HCT116 (cell line): ENCODE measurements at places on chromosomes 2 and 18. TPM values are rescaled to one million over a fixed set of nuclear protein-coding genes. Genes with fewer than 3 reads are reported as not detected.

DNA sequence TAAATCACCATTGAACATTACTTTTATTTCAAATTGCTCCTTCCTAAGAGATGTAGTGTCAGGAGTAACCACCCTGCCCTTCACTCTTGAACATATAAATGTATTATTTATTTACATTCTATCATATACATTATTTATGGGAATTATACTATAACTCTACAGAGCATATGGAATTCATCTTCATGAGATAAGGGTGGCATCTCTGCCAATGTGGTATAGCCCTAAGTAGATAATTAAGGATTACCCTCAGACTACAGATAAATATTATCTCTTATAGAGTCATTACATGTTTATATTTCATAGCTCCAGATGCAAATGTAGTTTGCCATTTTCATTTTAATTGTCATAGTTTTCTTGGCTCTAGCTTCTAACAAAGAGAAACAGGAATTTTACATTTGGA lies 17.3 kb downstream of the MEIS1 start:
- peaks cover 9% of the 10 kb centered on the region; the same call in 1 of the 2 replicates for H3K27me3 ChIP-seq
- no peak overlapping the region for H3K27ac ChIP-seq
- H3K4me1 ChIP-seq = no peaks in the 10 kb centered on the region
- no peak overlapping the region for H3K4me3 ChIP-seq
- DNase-seq = no peak

DNA sequence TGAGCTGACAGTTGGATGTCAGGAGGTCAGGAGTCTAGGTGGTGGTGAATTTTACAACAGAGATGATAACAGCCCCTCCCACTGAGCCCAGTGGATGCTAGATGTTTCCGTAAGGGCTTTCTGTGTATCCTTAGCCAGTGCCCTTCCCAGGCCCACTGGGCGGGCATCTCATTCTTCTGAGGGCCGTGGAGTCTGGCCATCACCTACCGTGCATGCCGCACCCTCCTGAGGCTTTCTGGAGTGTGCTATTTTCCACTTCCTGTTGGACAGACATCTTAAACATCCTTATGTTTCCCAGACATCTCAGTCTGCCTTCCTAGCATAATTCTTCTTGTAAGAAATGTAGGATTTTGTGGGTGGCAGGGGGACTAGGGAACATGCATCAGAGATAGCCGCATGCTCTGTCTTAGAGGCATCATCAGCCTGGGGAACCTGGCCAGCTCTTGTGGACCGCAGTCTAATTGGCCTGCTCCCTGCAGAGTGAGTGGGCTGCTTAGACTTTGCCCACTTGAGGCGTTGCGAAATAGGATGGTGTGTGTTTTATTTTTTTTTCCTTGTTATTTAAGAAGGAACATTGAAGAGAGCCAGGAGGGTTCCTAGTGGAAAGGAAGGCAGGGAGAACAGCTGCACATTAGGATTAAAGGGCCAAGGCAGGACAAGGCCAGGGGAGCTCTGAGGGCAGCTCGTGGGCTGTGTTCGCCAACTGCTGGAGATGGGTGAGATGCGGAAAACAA lies 135.8 kb downstream of the SH3RF3 start:
- peaks cover 11% of the 10 kb centered on the region; the same call in 1 of the 2 replicates for H3K4me1 ChIP-seq
- no peak overlapping the region for H3K4me3 ChIP-seq
- H3K27ac ChIP-seq = no peak overlapping the region
- H3K27me3 ChIP-seq = no peaks in the 10 kb centered on the region
- no peaks in the 10 kb centered on the region for H3K36me3 ChIP-seq
- no peak for DNase-seq

DNA sequence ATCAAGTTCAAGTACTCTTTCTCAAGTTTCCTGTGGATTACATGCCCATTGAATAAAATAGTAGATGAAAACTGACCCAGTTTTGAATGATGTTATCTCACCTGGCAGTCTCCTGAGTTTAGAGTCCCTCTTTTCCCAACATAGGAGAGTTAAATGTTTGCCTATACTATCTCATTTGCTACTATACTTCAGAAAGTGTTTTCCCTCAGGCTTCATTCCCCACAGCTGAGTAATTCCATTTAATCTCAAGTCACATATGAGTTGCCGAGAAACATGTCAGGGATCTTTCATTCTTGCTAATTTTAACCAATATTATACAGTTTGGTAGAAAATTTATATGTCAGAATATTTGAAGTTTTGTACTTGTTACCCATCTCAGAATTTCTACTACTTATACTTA lies 150.4 kb upstream of the CDH19 start:
- H3K27ac ChIP-seq = no peak overlapping the region
- no peak overlapping the region for H3K4me3 ChIP-seq
- no peak for DNase-seq
- no peaks in the 10 kb centered on the region for H3K4me1 ChIP-seq
- H3K36me3 ChIP-seq = no peaks in the 10 kb centered on the region

- no peaks in the 10 kb centered on the region for H3K27me3 ChIP-seq
- no peak overlapping the region for H3K4me3 ChIP-seq
- H3K27ac ChIP-seq = no peak overlapping the region
These were observed 110.4 kb downstream of the CYP26B1 start for GRCh38 chr2:72037261-72037666.

GRCh38 chr18:3794537-3795348 lies 344.8 kb downstream of the TGIF1 start:
- H3K36me3 ChIP-seq = no peaks in the 10 kb centered on the region
- no peak overlapping the region for H3K27ac ChIP-seq
- H3K4me1 ChIP-seq = peaks cover 4% of the 10 kb centered on the region; the same call in 1 of the 2 replicates
- no peak for DNase-seq

GRCh38 chr2:198102856-198103255 lies 298.5 kb downstream of the PLCL1 start:
- H3K36me3 ChIP-seq = no peaks in the 10 kb centered on the region
- 0 out of 2 replicates have a peak, but pooled peaks cover 6% of the 10 kb centered on the region for H3K27me3 ChIP-seq
- H3K4me3 ChIP-seq = no peak overlapping the region
- H3K27ac ChIP-seq = no peak overlapping the region
- no peak for DNase-seq

DNA sequence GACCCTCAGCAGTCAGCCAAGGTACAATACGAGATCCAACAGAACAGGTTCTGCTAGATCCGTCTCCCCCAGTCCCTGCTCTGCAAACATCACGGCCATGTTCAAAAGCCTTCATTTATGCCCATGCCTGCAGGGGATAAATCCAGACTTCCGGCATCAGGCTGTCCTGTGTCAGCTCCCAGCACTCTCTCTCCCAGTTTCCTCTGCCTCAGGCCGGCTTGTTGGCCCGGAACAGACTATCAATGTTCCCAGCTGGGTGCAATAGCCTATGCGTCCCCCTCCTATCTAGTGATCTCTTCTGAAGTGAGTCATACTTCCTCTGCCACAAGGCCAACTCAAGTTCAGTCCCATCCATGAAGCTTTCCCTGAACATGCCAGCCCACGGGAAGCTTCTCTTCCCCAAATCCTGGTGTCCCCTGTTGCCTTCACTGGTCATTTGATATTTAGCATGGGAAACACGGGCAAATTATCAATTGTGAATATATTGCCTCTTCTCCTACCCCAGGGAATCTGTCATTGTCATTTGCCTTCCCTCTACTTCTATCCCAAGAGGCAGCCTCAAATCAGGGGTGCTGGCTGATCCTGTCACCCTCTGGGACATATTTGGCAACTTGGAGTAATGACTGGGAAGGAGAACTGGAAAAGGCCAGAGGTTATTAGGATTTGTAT lies 51.1 kb downstream of the CAPN13 start:
- H3K27ac ChIP-seq = no peak overlapping the region
- no peak for DNase-seq
- no peak overlapping the region for H3K4me3 ChIP-seq
- H3K27me3 ChIP-seq = peaks cover 62% of the 10 kb centered on the region
- H3K4me1 ChIP-seq = no peaks in the 10 kb centered on the region

GRCh38 chr2:7835151-7835550 lies 846.7 kb upstream of the ID2 start:
- no peak overlapping the region for H3K27ac ChIP-seq
- no peaks in the 10 kb centered on the region for H3K4me1 ChIP-seq
- no peaks in the 10 kb centered on the region for H3K36me3 ChIP-seq
- H3K27me3 ChIP-seq = peaks cover 7% of the 10 kb centered on the region

DNA sequence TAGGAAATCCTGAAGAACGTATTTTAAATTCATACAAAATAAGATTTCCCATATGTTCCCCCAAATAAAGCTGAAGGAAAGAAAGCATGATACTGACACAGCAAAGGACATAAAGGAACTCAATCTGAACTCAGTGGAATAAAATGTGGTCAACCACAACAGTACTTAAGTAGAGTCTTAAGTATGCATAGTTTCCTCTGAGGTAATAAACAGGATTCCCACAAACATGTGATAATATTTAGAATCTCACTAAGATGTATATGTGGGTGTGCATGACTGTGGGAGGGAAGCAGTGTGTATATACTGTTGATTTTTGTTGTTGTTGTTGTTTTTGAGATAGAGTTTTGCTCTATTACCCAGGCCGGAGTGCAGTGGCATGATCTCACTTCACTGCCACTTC lies 69.3 kb downstream of the NOL10 start:
- no peaks in the 10 kb centered on the region for H3K4me1 ChIP-seq
- no peaks in the 10 kb centered on the region for H3K27me3 ChIP-seq
- H3K36me3 ChIP-seq = no peaks in the 10 kb centered on the region
- DNase-seq = no peak
- H3K27ac ChIP-seq = no peak overlapping the region
- H3K4me3 ChIP-seq = no peak overlapping the region

DNA sequence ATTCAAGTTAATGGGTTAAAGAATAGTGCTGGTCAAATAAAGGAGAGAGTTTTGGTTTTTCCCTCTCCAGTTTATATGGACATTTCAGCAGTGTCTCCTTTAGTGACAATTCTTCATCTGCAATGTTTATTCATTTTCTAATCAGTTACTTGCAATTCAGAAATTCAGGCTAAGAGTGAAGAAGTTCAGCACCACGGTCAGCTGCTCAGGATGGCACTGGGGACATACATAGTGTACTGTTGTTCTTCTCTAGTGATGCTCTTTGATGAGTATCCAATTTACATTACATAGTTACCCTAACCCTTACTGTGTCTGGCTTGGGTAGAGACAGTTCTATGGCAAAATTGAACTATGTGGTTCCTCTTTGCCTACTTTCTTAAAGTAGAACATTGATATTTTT lies 412.7 kb downstream of the CNTNAP5 start:
- no peak for DNase-seq
- H3K27me3 ChIP-seq = no peaks in the 10 kb centered on the region
- no peak overlapping the region for H3K4me3 ChIP-seq
- H3K4me1 ChIP-seq = no peaks in the 10 kb centered on the region
- no peak overlapping the region for H3K27ac ChIP-seq

Gene PCARE
- not detected for total RNA-seq

Gene C1GALT1C1L
- total RNA-seq = 0.20 TPM

Gene REEP1
- total RNA-seq = 5.9 TPM

Gene RTP5
- not detected for total RNA-seq

Gene PSMG2
- 84.3 TPM for total RNA-seq
